ENCODE measurements at places on chromosomes 4 and X.

DNA sequence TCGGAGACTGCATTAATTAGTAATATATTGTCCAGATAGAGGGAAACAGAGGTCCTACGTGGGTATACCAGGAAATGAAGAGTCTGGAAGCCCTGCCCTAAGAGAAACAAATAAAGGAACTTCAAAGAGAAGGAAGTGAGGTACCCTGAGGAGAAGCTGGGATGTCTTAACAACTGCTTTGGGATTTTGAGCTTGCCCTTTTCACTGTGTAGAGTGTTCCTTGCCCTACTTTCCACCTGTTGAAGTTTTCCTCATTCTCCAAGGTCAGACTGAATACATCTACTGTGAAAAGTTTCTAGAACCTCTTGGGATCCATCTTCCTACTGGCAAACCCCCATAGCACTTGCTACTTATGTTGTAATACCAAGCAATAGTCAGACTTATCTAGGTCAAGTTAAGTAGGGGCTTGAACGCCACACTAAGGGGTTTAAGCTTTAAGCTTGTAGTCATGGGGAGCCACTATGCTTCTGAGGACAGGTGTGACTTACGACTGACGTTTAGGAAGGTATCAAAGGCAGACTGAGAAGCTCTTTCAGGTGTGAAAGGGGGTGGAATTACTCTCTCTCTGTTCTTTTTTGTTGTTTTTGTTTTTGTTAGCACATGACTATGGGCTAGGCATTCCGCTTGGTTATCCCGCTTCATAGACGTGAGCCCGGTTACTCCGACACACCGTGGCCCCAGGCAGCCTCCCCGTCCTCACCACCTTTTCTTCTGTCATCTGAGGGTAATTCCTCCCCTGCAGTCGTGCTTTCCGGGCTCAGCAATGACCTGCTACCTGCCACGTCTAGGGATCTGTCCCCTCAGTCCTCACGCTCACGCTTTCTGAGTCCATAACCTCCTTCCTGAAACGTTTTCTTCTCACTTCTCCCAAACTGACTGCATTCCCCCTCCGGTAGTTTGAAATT lies 959 bp upstream of the REST start:
- no peak for DNase-seq

GRCh38 chrX:31298916-31299315 lies 227.1 kb upstream of the FTHL17 start:
- DNase-seq: no peak

DNA sequence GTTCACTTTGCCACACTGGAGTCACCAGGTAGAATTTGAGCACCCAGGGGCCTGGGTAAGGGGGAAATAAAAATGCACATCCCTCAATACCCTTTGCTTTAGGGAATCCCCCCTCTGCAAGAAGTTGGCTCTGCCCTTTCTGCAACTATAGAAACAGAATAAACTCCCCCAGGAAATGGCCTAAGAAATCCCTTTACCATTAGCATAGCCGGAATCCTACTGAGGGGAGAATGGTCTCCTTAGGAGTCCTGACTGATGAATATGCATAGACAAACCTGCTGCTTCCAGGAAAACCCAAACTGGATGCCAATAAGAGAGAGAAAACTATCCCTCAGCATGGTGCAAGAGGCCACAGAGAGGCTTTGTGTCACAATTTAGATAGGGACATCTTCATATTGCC lies 11.0 kb downstream of the EFHC2 start:
- no peak for DNase-seq

GRCh38 chr4:153115322-153116290 lies 88.6 kb upstream of the TRIM2 start:
- DNase-seq: peak; percentile 83

DNA sequence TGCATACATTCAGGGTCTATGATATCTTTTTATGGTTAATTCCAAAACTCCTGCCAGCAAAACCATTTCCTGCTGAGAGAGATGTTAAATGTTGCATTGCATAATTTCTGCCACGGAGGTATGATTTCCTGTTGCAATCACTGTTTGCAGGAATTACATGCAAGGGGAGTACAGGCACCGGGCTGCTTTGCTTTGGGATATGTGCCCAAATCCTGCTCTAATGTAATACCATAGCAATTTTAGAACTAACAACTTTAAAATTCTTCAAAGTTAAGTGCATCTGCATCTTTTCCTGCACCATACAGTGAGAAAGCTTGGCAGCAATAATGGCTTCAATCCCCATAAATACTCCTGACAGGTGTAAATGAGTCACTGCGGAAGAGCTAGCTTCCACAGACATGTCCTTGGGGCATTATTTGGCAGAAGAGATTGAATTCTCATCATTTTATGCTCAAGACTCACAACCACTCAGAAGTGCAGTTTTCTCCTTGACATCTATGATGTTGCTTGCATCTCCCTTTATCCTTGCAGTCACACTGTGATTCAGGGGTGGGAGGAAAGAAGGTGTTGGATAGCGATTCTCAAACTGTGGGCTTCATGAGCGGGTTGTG lies 29.6 kb downstream of the TRIM2 start:
- DNase-seq: peak; percentile 95

GRCh38 chr4:26780539-26780938 lies 80.1 kb upstream of the STIM2 start:
- DNase-seq: peak; percentile 53

DNA sequence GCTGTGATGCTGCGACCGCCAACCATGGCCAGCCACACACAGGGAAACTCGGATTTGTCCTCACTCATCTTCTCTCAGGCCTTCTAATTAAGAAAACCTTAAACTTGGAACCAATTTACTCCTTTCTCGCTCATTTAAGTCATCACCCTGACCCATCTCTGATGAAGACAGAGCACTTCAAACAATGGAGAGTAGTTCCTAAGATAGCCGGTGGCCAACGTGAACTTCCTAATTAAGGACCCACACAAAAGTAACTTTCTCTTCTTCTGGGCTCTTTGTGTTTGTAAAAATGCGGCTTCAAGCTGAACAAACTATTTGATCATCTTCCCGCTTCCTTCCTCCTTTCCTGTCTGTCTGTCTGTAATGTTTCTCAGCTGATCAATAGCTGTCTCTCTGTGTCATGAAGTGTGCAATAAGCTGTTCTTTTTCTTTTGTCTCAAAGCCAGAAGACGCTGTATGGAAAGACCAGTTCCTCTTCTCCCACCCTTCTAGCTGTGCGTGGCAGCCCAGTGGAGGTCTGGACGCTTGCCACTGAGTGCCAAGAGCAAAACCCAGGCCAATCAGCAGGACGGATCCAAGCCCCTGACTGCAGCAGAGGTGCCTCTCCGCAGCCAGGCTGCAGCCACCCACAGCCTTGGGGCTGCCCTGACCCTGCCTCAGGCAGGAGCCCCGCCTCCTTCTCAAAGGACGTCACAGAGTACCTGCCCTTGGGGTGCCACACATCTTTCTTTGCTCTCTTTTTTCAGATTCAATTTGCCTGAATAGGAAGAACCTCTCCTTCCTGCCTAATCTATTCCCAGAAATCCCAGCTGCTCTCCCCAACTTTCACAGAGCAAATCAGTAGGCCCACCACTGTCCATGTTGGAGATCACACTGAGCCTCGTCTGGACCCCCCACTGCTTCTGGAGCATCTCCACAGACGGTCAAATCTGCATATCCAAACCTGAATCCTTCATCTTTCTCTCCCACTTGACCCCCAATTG lies 59.3 kb downstream of the MAML3 start:
- no peak for DNase-seq

DNA sequence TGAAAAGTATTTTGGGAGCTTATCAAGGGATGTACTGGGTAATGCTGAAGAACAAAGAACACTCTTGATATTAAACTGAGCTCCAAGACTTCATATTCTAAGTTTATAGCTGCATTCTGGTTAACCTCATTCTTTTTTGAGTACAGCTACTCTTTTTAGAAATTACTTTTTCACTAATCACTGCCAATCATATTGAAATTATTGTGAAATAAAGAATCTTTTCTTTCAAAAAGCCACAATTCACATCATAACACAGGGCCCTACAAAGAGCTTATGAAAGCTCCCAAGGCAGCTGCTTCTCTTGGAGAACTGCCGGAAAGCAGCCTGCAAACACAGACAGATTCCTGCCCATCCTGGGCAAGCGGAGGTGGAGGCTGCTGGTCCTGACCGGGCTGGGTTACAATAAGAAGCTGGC lies 121.4 kb downstream of the RNF150 start:
- DNase-seq: no peak

GRCh38 chr4:11182031-11182430 lies 246.7 kb downstream of the HS3ST1 start:
- DNase-seq: no peak

DNA sequence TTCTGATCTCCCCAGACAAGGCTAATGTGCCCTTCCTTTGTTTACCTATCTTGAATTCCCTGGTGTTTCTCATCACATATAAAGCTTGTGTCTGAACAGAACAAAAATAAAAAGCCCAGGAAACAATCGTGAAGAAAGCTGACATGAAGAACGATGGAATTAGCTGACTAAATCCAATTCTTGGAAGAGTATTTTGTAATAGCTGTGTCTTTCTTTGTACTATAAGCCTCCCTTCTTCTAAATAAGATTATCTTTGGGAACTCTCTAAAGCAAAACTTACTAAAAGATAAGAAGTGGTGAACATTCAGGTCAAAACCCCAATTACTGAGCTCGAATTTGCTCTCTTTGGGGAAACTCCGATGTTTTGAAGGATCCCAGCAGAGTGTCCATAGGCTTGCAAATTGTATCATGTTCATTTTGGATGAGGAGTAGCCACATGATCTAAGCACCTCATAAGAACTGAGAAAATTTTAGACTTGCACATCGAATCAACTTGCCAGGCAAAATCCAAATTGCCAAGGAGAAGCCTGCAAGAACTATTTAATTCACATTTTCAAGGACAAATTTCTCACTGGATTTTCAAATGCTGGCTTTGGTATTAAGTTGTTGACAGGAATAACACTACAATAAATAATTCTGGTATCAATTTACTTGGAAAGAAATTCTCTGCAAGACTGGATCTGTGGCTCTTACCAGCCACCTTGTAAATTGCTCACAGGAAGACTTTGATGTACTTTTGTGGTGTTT lies 106.2 kb downstream of the LNX1 start:
- no peak for DNase-seq

DNA sequence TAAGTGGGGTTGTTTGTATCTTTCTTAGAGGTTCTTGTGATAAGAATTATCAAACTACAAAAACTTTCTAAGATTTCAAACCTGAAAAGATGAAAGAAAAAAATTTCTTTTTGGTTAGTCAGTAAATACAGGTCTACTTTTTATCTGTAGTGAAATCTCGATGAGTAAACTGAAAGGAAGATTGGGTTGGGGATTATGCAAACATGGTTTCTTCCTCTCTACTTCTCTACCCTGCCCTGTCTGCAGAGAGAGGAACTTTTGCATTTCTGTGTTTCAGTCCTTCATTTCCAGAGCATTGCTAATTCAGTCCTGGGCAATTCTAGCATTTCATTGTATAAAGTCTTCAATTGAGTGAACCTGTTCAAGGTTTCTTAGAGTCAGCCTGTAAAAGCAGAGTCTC lies 51.6 kb upstream of the IL2 start:
- DNase-seq: peak; percentile 3

- DNase-seq: no peak
These were observed 46.8 kb upstream of the MID1 start for GRCh38 chrX:10667143-10667542.

DNA sequence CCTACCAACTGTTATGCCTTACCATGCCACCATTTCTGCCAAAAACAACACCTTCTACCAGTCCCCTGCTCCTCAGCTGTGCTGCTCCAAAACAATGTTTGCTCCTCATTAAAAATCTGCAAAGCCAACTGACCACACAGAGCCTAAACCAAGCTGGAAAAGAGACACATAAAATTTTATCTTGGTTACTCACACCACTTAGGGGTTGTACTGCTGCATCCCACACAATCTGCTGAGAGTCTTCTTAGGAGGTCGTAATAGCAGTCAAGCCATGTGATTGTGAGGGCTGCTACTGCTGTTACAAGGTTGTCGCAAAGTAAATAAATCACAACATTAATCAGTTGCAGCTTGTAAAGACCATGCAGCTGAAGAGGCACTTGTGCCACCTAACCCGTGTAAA lies 607.4 kb upstream of the FAM241A start:
- DNase-seq: peak; percentile 62

GRCh38 chrX:45266456-45266855 lies 65.8 kb upstream of the DIPK2B start:
- no peak for DNase-seq

DNA sequence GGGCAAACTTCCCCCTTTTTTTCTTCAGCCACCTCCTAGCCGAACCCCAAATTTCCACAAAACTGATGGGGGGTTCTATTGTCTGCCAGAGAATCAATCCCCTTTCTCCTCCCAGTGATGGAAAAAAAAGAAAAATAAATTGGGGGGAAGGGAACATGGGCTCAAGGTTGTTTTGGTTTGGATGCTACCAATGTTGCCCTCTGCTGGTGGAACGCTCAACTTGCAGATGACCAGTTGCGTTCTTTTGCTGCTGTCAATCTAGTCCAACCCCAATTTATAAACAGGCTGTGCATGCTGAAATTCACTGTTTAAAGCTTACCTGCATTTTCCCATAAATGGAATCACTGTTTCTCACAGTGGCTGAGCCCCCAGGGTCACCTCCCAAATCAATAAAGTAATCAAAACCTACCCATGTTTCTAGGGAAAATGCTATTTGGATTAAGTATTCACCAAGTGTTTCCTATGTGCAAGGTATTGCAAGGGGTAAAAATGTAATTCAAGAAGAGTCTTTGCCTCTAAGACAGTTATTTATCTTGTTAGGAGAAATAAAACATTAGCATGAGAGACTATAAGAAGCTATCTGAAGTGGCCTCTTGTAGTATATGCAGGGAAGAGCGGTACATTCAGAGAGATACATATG lies 116.7 kb upstream of the TMEM164 start:
- DNase-seq: peak; percentile 62

- DNase-seq: peak; percentile 53
These were observed 243.1 kb downstream of the ANK2 start for GRCh38 chr4:113292371-113293042.

- DNase-seq: no peak
These were observed 61.8 kb upstream of the TXK start for GRCh38 chr4:48195853-48196252.

DNA sequence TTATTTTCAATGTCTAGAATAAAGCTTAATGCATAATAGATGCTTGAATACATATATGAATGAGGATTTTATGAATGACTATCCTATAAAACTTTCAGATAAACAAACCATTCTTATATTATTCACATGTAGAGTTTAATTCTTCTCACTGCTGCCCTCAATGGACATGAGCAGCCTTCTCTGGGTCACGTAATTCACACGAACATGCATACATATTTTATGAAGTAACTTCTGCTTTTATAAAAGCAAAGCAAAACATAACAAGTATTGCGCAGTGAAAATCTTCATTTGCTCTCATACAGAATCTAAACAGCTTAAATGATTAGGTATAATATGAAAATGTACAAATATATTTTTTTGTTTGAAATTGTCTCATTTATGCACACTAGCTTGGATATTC lies 116.7 kb downstream of the TMA16 start:
- DNase-seq: no peak

- no peak for DNase-seq
These were observed 21.5 kb upstream of the GTPBP6 start for GRCh38 chrX:340121-340520.

- DNase-seq: no peak
These were observed 7.0 kb upstream of the AKAP17A start for GRCh38 chrX:1584237-1585011.

GRCh38 chr4:1493540-1494287 lies 87.5 kb upstream of the NKX1-1 start:
- no peak for DNase-seq
